Forelimb muscle (tissue), 1 donor: ENCODE measurements at places on chromosomes 16 and 17.

- DNase-seq: no peak
Measured at GRCh38 chr17:38549285-38549684, 56.5 kb downstream of the SRCIN1 start.

DNA sequence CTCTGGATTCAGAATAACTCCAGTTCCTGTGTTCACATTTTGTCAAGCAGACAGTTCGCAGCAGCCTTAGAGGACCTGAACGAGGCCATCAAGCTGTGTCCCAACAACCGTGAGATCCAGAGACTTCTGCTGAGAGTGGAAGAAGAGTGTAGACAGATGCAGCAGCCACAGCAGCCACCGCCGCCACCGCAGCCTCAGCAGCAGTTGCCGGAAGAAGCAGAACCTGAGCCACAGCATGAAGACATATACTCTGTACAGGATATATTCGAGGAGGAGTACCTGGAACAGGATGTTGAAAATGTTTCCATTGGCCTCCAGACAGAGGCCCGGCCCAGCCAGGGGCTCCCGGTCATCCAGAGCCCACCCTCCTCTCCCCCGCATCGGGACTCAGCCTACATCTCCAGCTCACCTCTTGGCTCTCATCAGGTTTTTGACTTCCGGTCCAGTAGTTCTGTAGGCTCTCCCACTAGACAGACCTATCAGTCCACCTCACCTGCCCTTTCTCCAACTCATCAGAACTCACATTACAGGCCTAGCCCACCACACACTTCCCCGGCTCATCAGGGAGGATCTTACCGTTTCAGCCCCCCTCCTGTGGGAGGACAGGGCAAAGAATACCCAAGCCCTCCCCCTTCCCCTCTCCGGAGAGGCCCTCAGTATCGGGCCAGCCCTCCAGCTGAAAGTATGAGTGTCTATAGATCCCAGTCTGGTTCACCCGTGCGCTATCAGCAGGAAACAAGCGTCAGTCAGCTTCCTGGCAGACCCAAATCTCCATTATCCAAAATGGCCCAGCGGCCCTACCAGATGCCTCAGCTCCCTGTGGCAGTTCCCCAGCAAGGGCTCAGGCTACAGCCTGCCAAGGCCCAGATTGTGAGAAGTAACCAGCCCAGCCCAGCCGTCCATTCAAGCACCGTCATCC lies 25.9 kb downstream of the CYB561 start:
- DNase-seq: no peak

GRCh38 chr16:35713762-35714650 lies 2254.6 kb downstream of the TP53TG3F start:
- DNase-seq: no peak

GRCh38 chr16:29986231-29986630 lies 9.2 kb downstream of the HIRIP3 start:
- no peak for DNase-seq

GRCh38 chr17:55177159-55177854 lies 87.5 kb upstream of the HLF start:
- DNase-seq: no peak

DNA sequence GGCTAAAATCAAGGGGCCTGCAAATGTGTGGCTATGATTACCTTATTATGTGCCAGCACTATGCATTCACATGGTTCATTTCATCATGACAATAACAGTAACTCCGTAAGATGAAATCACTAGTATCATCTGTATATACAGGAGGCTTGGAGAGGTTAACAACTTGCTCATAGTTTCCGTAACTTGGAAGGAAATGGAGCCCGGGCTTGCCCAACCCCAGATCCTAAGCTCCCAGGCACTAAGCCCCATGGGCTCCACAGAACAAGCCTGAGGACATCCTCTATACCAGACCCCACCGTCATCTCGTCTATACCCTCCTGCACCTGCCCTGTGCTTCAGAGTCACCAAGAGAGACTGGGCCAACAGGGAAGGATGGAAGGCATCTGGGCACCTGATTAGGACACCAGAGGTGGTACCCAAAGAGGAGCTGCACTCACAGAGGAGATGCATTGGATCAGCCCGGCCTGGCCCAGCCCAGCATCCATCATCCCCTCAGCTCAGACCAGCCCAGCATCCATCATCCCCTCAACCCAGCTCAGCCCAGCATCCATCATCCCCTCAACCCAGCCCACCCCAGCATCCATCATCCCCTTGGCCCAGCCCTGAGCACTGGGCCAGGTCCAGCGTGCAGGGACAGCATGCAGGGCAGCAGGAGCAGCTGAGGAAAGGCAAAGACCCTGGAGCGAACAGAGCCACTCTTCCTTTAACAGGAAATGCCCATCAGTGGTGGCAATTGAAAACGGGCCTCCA lies 28.5 kb downstream of the NSMCE1 start:
- DNase-seq: no peak

GRCh38 chr17:72432881-72433280 lies 312.1 kb downstream of the SOX9 start:
- DNase-seq: no peak

DNA sequence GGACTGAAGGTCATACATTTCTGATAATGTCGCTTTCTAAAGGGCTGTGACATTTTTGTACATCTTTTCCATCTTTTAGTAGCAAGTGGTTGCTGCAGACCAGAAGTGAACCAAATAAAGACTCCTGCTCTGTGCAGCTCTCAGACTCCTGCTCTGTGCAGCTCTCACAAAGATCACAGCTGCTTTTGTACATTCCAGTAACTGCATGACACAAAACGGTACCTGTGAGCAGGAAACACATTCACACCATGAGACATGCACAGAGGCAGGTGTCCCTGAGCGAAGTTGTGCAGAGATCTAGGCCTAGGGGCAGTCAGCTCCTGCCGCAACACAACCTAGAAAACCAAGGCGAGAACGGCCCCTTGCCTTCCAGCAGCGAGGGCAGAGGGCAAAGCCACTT lies 67.5 kb downstream of the KLHDC4 start:
- DNase-seq: no peak
